ENCODE measurements at places on chromosomes 5 and 9.

DNA sequence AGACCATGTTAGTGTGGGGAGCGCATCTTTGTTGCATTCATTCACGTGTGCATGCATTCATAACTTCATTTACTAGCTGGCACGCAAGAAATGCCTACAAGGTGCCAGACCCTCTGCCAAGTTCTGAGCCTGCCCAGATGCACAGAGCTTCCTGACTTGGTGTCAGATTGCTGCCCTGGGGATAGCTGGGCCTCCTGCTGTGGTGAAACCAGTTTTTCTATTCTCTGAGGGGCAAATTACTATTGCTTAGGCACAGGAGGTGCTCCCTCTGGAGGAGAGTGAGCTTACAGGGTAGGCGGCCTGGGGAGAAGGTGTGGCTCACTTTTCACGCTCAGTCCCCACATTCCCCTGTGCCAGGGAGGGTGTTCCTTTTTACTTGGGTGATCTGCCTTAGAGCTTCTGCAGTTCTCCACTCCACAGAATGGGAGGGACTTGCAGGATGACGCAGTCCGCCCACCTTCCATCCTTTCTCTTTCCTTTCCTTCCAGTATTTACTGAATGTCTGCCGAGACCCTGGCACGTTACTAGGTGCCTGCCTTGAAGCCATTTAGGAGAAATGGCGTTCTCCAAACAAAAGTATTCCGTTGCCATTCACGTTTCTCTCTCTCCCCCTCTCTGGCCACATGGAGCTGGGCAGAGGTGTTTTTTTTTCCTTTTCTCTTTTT is 27.9 kb upstream of the CTNNA1 start:
- DNase-seq = no peak

- DNase-seq = no peak
Observed at GRCh38 chr5:2163940-2164490, 281.3 kb upstream of the IRX4 start.

DNA sequence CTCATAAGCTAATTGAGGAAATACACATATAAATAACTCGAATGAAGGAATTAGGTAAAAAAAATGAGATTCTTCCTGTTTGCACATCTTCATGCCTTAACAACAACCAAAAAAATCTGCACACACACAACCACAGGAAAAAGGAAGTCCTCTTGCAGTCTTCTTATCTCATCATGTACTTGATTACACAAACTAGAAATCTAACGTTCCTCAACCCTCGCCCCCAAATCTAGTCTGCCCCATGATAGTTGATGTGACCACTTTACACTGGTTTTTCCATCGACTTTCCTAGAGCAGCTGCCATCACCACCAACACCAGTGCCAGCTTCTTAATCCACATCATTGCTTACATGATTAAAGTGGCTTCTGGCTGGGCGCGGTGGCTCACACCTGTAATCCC is 31.2 kb upstream of the RNU6ATAC start:
- peak; percentile 72 for DNase-seq

DNA sequence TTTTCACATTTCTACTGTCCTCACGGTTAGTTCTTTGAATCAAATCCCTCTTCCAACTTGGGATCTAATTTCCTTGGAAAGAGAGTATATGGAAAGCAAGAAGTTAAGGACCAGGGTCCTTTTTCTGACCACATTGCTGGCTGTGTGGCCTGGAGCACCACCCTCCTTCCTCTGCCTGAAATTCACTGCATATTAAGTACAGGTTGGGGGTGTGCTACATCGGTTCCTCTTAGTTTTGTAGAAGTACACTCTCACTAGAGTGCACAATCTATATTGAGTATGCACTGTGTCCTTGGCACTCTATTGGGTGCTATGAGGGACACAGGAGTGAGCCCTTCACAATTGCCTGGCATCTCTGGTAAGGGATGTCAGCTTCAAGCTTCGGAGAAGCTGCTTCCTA is 53.8 kb upstream of the KLF9 start:
- no peak for DNase-seq

- no peak for DNase-seq
Observed at GRCh38 chr5:147483188-147483790, 26.6 kb downstream of the DPYSL3 start.

- DNase-seq = no peak
Observed at GRCh38 chr5:68627001-68627400, 411.4 kb downstream of the PIK3R1 start.

GRCh38 chr9:135269912-135270830 is 182.7 kb downstream of the OLFM1 start:
- no peak for DNase-seq

GRCh38 chr5:56406838-56407237 is 173.7 kb upstream of the ANKRD55 start:
- no peak for DNase-seq

DNA sequence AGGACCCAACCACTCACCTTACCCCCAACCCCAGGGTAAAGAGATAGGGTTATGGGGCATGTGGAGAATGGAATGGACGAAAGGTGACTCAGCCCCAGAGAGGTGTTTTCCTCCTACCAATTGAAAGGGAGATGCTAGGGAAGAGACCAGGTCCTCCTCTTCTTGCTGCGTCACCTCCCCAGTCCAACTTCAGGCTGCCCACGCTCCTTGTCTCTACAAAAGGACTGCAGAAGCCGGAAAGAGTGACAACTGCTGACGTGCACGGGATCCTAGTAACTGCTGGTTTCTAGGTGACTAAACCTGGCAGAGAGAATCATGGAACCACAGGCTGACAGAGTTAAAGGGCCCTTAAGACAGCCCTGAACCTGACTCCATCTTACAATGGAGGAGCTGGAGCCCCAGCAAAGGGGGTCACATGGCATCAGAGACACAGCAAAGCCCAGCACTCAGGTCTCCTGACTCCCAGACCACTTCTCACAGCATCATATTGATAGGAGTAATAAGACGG is 2.2 kb downstream of the GPX3 start:
- DNase-seq = no peak

DNA sequence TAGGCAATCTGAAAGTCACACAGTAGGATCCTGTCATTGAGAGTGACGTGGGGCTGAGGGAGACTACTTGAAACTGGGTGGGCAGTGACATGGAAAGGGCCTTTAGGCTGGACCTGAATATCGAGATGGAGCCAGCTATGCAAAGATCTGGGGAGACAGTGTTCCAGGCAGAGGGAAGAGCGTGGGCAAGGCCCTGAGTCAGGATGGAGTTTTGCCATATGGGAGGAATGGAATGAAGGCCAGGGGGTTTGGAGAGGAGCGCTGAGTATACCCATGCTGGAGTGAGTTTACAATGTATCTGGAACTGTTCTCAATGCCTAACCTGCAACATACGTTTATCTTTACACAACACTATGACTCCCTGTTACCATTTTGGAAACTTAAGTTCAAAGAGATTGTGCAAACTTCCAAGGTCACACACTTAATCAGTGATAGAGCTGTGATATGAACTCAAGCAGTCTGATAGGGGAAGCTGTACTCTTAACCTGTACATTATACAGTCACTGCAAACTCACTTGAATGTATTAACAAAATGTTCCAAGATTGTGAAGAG is 33.5 kb downstream of the INSYN2B start:
- DNase-seq = no peak

- no peak for DNase-seq
Observed at GRCh38 chr9:35960039-35960655, 2.2 kb upstream of the OR2S2 start.

DNA sequence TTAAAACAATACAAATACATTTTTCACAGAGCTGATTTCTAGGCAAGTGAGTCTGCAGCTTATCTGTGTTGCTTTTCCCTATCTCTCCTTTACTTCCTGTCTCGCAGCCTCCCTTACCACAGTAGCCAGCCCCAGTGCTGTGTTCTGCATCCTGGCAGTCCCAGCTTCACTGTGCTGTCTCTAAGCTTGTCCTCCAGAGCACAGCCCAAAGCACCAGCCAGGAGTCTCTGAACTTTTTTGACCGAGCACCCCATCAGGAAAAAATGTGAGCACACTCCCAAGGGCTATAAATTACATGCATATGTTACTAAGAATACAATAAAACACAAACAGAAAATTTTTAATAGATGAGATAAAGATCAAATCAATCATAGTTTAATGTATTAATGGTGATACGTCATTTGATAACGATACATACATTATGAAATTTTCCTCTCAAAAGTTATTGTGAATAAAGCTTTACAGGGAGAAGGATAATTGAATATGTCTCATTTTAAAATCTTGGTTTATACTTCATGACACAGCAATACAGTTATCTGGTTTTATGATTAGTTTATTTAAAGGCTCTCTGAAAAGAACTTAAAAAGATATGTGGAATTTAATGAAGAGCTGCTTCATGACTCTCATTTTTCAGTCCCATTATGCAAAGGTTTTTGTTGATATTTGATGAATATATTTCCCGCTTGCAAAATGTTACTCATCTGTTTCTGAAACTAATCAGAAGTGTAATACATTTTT is 7.3 kb upstream of the RHOBTB3 start:
- no peak for DNase-seq

GRCh38 chr9:135198586-135199285 is 111.3 kb downstream of the OLFM1 start:
- DNase-seq = no peak

DNA sequence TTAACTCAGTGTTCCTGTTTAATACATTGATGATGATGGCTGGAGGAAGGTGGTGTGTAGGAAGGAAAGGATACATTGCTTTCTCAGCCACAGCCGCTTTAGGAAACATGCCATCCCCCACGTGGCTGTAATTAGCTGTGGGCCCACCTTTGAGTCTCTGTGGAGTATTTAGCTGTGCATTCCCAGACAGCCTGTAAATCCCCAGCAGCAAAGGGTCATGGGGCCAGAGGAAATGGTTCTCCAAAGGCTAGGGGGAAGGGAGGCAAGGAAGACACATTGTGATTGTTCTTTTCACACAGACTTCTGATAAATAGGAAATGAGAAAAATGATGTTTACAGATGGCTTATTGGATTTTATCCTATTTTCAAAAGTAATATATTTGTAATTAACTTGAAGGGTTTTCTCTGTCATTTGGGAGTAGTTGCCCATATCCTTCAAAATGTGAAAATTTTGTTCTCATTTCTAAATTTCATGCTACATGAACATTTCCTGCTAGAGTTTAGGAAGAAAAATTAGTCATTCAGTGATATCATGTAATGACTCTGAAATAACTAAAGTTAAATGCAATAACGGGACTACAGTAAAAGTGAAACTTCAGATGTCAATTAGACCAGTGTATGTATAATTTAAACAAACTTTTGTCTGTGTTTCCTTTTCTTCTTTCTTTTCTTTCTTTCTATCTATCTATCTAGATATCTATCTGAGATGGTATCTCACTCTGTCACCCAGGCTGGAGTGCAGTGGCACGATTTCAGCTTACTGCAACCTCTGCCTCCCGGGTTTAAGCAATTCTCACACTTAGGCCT is 24.3 kb upstream of the F2R start:
- no peak for DNase-seq

GRCh38 chr9:106697750-106698502 is 165.0 kb upstream of the ZNF462 start:
- DNase-seq = no peak

All from AML-193 (cell line).